Mesenteric fat pad (tissue), 1 donor: ENCODE measurements at places on chromosomes 4 and X. TPM values are rescaled to one million over a fixed set of nuclear protein-coding genes. Genes with fewer than 3 reads are reported as not detected.

STIM2 gene
- 22.5 TPM for total RNA-seq

SPANXA2 gene
- not detected for total RNA-seq

TEX13C gene
- total RNA-seq = not detected

TRPC5OS gene
- total RNA-seq = not detected

TMEM156 gene
- total RNA-seq = 0.96 TPM

OTOP1 gene
- total RNA-seq = not detected

PPP4R3C gene
- not detected for total RNA-seq

SYAP1 gene
- total RNA-seq = 35.8 TPM

HDX gene
- total RNA-seq = 5.8 TPM

GUCY1A1 gene
- total RNA-seq = 12.7 TPM

SPANXN3 gene
- not detected for total RNA-seq

RNF113A gene
- 10.1 TPM for total RNA-seq

OTUD4 gene
- total RNA-seq = 35.2 TPM

SATL1 gene
- not detected for total RNA-seq

GRCh38 chr4:7294176-7294756 lies 101.9 kb downstream of the SORCS2 start:
- no peak for DNase-seq

- no peak for DNase-seq
Measured at GRCh38 chr4:125773931-125774330, 459.2 kb downstream of the FAT4 start.

- no peak for DNase-seq
Measured at GRCh38 chr4:114807759-114808404, 209.3 kb downstream of the UGT8 start.

GRCh38 chr4:175871774-175872405 lies 59.8 kb upstream of the GPM6A start:
- DNase-seq = no peak

GRCh38 chr4:158006990-158007389 lies 165.8 kb downstream of the GASK1B start:
- no peak for DNase-seq

DNA sequence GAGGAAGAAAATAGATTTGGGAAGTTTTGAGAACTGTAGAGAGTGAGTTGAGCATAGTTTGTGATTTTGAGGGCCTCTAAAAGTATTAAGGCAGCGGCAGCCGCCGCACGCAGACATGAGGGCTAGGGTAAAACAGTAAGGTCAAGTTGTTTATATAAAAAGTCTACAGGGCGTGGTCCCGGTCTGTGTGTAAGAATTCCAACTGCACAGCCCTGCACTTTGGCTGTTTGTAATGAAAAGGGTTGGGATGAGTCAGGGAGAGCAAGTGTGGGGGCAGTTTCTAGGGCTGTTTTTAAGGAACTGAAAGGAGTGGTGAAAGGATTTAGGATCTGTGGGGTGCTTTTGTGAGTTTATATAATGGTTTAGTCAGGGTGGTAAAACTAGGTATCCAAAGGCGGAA lies 55.0 kb downstream of the BEX3 start:
- no peak for DNase-seq

DNA sequence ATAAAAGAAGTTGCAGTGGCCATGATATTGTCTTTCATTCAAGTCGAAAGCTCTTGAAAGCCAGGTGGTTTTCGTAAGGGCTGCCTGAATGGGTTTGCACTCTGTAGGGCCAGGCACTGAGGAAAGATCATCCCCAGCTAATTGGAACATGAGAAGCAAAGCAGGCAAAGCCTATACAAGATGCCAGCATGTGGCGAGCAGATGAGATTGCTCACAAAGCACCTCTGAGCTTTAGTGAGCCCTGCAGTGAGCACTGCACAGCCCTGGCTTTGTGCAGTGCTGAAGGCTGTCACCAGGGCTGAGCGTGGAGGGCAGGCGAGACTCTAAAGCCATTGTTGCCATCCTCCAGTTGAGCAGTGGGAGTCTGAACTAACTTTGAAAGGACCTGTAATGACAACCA lies 53.8 kb downstream of the HADH start:
- no peak for DNase-seq

DNA sequence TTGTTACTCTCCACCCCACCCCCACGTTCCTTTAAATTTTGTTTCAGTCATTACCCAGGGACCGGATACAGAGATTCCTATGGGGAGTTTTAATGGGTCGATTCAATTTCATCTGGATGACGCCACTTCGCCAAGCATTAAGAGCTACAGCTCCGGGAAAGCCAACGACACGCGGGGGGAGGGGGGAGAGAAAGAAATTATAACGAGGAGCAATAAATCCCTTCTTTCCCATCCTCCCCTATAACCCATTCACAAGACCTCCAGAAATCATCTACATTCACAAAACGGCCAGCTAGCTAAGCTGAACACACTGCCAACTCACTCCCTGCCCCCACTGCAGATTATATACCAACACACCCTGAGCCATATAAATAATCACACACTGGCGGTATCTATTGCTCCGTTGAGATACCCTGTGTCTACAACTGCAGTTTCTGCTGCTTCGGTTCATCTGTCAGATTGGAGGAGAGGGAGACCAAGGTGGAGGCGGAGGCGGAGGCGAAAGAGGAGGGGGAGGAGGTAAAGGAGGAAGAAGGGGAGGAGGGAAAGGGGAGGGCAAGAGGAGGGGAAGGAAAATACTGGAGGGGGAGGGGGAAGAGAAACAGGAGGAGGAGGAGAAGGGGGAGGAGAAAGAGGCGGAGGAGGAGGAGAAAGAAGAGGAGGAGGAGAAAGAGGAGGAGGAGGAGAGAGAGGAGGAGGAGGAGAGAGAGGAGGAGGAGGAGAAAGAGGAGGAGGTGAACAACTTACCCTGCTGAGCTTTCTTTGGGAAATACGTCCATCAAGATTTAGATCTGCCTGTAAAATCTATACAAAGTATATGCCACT lies 113.9 kb upstream of the VAMP7 start:
- no peak for DNase-seq

- no peak for DNase-seq
Measured at GRCh38 chr4:186765138-186765537, 41.5 kb upstream of the FAT1 start.

- DNase-seq = no peak
Measured at GRCh38 chr4:155010376-155010775, 198.1 kb upstream of the NPY2R start.

DNA sequence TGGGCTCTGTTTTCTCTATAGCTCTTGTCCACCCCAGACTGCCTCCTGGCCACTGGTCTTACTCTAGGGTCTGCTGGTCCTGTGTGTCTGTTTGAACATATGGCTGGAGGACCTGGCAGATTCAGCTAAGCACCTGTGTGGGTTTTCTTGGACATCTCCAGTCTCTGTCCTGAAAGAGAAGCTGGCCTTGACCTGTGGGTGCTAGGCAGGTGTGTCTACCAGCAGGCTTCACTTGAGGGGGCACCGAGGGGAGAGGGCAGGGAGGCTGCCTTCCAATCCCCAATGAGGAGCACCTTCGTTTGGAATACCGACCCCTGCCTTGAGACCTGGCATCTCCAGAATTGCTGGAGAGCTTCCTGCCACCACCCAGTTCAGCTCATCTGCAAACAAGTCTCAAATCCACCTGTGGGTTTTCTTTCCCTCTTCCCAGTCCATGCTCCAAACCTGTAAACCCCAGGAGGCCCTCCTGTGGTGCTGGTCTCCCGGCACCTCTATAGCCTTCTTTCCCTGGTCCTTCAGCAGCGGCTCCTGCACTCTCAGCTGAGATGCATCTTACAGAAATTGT lies 45.2 kb downstream of the HTRA3 start:
- peak; percentile 51 for DNase-seq

DNA sequence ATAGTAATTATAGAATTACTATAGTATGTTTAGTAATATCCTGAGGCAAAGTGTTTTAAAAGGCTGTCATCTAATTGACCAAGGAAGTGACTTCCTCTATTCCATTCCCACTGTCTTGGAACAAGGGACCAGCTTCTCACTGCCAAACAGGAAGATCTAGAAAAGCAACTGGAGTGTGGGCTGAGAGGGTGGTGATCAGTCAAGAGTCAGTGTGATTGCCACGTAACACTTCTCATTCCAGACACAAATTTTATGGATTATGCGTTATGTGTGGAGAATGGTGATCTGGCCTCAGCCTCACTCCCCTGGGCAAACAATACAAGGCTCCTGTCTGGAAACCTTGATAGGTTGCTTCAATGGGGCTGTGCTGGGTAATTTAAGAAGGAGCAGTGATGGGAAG lies 60.0 kb downstream of the RRAGB start:
- no peak for DNase-seq

GRCh38 chr4:87532109-87532508 lies 2.9 kb upstream of the SPARCL1 start:
- no peak for DNase-seq

DNA sequence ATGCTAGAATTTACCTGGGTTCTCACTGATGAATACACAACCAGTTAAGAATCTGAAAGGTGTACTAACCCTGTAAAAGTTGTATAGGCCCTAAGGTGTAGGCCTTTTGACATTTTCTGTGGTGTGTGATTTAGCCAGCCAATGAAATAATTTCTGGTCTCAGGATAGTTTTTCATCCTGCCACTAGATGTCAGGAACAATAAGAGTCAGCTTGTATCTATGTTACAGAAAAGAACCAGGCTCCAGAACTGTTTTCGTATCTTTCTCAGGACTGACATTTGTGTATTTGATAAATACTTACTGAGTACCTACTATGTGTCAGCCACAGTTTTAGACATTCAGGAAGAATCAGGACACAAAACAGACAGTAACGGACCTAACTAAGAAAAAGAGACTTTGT lies 673.6 kb upstream of the TENM3 start:
- DNase-seq = no peak

- no peak for DNase-seq
Measured at GRCh38 chr4:153318696-153319320, 25.7 kb upstream of the MND1 start.

DNA sequence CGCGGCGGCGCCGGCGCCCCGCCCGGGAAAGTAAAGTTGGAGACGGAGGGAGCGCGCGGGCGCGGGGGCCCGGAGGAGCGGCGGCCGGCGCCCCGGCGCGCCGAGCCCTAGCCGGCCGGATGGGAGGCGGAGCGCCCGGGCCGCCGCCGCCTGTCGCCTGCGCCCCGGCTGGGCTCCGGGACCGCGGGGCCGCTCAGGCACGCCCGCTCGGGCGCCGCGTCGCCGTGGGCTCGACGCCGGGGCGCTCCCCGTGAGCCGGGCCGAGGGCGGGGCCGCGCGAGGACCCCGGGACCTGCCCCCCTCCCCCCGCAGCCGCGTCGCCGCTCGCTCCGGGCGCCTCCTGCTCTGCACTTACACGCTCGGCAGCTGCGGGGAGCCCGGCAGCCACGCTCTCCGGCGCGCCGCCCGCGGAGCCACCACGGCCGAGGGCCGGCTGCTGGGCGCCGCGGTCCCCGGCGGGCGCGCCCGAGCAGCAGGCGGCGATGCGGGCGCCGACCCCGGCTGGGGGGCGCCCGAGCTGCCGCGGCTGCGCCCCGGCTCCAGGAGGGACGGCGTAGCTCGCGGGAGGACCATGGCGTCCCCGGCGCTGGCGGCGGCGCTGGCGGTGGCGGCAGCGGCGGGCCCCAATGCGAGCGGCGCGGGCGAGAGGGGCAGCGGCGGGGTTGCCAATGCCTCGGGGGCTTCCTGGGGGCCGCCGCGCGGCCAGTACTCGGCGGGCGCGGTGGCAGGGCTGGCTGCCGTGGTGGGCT lies at the start of gene ADRA2C:
Gene ADRA2C (plus strand): TSS at position 350 of the 749 bp plus-strand sequence. CDS start 222 bp downstream, at position 572.
- no peak for DNase-seq

DNA sequence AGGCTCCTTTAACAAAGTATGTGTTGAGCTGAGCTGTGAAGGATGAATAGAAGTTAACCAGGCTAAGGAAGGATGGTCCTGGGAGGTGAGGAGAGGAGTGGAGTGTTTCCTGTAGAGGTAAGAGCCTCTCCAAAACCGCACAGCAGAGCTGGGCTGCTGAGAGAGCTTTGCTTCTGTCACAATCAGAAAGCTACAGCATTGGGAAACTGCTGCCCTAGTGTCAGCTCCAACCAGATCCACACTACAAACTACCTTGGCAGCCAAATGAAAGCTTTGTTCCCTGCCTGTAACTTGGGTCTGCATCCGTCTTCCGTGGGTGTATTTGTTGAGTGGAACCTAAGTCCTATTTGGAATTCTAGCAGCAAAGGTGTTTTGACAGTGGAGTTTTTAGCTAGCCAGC lies 91.8 kb downstream of the REPS2 start:
- DNase-seq = no peak

DNA sequence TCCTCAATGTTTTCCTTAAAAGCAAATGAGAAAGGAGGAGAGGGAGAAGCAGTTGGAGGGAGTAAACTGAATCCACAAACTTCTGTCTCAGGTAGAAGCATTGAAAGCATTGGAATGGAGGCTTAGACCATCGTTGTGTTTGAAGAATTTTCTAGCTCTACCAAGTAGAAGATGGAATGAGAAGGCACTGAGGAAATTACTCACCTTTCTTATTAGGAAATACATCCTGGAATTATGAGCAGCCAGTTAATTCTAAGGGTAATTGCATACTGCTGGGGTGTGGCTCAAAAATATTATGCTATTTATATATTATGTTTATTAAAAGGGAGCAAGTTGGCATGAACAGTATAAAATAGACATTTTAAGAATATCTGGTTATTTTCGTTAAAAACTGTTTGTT lies 12.9 kb downstream of the PGM2 start:
- no peak for DNase-seq

DNA sequence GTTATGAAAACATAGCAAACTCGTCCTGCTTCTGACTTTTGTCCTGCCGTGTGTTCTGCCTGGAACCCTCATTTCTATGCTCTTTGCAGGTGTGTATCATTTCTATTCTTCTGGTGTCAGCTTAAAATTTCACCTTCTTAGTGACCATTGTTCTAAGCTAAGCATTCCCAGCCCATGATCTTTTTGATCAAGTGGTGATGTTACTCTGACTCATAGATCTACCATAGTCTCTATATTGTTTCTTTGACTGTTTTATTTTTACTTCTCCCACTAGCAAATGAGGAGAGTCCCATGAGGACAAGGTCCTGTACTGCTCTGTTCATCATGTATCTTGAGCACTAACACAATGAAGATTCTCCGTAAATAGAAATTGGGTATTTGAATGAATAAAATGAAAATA lies 14.1 kb upstream of the CXCL6 start:
- DNase-seq = no peak

DNA sequence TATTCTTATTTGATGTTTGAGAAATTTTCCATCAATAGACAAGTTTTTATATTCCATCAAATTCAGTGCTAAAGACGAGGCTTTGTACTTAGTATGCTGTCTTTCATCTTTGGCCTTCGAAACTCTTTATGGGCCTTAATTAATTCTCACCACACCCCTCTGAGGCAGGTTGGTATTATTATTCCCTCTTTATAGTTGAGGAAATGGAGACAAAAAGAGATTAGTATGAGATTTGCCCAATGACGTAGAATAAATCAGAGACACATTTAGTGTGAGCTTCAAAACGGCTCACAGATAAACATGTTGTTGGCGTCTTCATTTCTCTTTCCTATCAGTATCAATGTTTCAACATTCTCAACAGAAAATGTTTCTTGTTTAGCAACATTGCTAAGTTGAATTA lies 35.9 kb upstream of the PTPN13 start:
- DNase-seq = no peak

DNA sequence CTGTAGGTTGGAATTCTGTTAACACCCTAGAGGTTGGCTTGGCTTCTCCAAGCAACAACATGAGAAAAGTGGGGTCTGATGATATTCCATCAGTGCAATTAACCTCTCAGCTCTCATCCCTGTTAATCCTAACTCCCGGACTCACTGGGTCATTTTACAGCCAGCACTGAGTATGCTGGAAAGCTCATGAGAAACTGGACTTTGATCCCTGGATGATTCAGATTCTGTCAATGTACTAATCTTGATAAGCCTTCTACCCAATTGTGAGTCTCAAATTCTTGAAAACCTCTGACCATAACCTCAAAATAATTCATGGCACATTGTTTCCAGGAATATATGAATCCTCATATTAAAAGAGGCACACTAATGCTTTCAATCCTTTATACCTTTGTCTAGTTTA lies 244.3 kb upstream of the DCAF8L1 start:
- no peak for DNase-seq

GRCh38 chr4:146051728-146052391 lies 113.2 kb upstream of the ZNF827 start:
- no peak for DNase-seq
